ENCODE measurements at places on chromosomes 1 and 21.

- DNase-seq, result peak; percentile 65
These were observed 4.1 kb downstream of the KIF21B start for GRCh38 chr1:201019321-201019977.

- no peak for DNase-seq
These were observed 16.3 kb downstream of the CRB1 start for GRCh38 chr1:197284325-197284724.

DNA sequence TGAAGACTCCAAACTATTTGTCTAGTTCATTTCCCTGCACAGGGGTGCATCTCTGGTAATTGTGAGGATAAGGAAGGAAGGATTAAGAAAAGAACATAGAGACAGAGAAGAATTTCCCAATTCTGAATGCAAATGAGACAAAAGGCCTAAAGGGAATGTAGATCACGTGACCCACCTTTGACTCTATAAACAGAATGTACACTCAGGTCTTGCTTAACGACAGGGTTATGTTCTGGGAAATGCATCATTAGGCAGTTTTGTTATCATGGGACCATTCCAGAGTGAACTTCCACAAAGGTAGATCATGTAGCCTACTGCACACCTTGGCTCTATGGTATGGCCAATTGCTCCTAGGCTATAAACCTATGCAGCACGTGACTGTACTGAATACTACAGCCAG is 252.3 kb upstream of the ZP4 start:
- DNase-seq, result no peak

- DNase-seq, result no peak
These were observed 3.6 kb downstream of the CELF3 start for GRCh38 chr1:151713044-151713443.

GRCh38 chr21:45132841-45133573 is 58.6 kb downstream of the ADARB1 start:
- DNase-seq, result no peak

- no peak for DNase-seq
These were observed 16.8 kb downstream of the RIPK4 start for GRCh38 chr21:41750051-41750450.

DNA sequence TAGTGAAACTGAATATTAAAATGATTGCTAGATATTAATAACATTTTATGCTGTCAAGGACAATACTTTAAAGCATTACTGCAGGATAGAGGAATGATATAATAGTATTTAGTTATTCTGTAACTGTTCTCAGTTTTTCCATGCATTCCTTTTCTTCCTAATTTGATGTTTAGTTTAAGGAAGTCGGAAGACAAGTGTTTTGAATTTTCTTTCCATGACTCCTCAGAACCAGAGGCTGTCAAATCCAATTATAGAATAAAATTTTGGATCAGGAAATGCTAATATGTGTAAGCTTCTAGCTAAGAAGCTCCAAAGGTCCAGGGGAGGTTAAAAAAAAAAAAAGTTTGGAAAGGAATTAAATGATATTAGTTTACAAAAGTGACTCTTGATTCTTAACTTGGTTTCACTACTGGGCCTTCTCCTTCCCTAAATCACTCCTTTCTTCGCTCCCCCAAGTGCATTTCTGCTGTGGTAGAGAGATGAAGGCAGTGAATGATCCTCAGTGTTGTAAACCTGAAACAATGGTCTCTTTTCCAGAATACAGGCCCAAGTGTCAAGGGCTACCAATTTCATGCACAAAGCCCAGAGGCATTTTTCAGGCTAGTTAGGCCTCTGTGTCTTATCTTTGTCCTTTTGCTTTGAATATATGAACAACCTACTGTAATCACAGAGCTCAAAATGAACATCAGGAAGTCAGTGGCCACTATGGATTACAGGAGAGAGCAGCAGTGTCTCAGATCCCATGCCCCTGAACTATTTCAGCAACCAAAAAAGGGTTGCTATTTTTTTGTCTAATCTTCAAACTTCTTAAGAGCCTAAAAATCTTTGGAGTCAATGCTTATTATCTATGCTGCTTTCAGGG is 6.2 kb downstream of the ADSS2 start:
- no peak for DNase-seq

GRCh38 chr1:93349231-93350135 is 3.8 kb downstream of the DR1 start:
- no peak for DNase-seq

DNA sequence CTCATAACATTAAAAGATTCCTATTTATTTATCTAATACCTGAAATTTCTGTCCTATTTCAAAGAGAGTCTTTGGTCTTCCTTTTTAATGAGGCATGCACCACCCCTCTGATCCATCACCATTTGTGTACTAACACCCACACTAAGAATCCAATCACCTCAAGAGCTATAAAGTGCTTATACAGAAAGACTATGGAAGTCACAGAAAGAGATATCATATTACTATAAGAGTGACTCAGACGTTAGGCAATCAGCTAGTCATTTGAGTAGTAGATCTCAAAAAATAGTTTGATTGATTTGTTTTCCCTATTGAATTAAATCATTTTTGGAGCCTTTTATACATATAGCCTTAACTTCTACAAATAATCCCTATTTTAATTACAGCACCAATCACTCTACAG is 46.1 kb downstream of the NME7 start:
- no peak for DNase-seq

GRCh38 chr1:157092831-157093230 is 6.8 kb downstream of the ETV3L start:
- no peak for DNase-seq

- DNase-seq, result no peak
These were observed 73.1 kb upstream of the SCCPDH start for GRCh38 chr1:246651012-246651695.

DNA sequence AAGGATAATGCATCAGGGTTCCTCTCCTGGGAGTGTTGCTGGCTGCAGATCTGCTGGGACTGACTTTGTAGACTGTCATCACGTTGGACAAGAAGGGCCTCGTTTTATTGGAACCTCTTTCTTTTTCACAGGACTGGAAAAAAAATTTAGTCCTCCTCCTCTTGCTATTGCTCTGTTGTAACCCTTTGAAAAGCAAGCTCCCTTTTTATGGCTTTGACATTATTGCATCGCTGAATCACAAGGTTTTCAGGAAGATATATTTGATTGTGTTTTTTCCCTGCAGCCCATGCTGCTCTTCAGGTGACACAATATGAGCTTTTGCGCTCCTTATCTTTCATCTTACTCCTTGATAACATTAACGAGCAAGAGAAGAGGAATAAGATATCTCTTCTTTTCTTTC is 290.9 kb downstream of the CAMTA1 start:
- DNase-seq, result no peak

- no peak for DNase-seq
These were observed 120.8 kb downstream of the GREM2 start for GRCh38 chr1:240491156-240491555.

DNA sequence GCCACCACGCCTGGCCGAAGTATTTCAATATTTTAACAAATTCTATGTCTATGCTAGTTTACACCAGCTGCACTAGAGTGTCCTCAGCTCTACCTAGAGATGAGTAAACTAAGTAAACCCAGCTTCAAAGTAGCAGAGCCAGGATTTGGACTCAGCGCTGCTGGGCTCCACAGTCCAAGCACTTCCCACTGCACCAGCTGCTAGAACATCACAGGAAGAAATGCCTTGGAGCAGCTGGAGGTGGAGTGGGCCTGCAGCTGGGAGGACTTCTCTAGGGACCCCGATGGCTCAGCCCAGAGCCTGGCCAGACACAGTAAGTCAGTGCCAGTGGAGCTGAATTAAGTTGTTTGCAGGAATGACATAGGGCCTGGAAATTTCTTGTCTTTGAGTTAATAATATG is 10.2 kb upstream of the SMIM12 start:
- DNase-seq, result no peak

- DNase-seq, result no peak
These were observed 21.5 kb downstream of the NDUFS5 start for GRCh38 chr1:39047374-39048229.

- DNase-seq, result peak; percentile 34
These were observed 74.6 kb downstream of the ARID4B start for GRCh38 chr1:235253219-235253962.

GRCh38 chr1:161933592-161934588 is 89.8 kb downstream of the OLFML2B start:
- no peak for DNase-seq

- no peak for DNase-seq
These were observed 57.4 kb downstream of the SSX2IP start for GRCh38 chr1:84632673-84633434.

- DNase-seq, result no peak
These were observed 80.0 kb upstream of the TNR start for GRCh38 chr1:175823406-175823805.

GRCh38 chr1:54409156-54410142 is 3.3 kb upstream of the SSBP3 start:
- no peak for DNase-seq

GRCh38 chr1:109783436-109783835 is 19.7 kb upstream of the EPS8L3 start:
- DNase-seq, result no peak

GRCh38 chr1:12519693-12520364 is 98.2 kb downstream of the DHRS3 start:
- DNase-seq, result no peak

GRCh38 chr1:48955774-48956173 is 179.1 kb upstream of the BEND5 start:
- DNase-seq, result no peak

DNA sequence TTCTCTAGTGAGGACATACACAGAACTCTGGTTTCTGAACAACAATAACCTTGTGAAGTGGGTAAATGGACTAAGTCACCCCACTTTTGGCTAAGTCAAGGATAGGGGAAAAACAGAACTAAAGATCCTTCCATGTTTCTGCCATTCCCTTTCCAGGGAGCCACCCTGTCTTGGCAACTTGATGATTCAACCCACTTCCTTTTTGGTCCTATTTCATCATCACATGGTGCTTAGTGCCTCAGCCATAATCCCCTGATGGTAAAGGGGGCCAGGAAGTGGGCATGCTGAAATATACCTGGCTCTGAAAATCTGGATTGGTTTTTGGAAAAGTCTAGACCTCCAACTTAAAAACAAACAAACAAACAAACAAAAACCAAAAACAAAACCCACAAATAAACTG is 206.4 kb upstream of the FOXD3 start:
- no peak for DNase-seq

DNA sequence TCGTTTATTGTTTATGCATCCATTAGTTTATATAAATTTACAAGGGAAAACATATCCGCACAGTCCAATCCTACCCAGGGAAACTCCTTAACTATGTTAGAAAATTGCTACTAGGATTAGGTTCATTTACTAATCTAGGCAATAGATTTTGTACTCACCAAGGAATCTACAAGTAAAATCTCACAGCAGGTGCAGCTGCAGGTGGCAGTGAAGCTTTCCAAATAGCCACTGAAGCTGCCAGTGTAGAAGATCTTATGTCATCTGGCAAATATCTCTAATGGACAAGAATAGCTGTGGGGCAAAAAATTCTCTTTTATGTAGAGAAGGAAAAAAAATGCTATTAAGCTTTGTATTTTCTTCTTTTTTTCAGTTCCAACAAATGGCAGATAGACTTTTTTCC is 963.4 kb upstream of the ADGRL4 start:
- no peak for DNase-seq

GRCh38 chr21:19261731-19262376 is 858.3 kb upstream of the TMPRSS15 start:
- DNase-seq, result no peak

- DNase-seq, result no peak
These were observed 20.6 kb upstream of the PPM1J start for GRCh38 chr1:112735752-112736151.

GRCh38 chr1:102790997-102791396 is 317.3 kb downstream of the COL11A1 start:
- DNase-seq, result no peak

DNA sequence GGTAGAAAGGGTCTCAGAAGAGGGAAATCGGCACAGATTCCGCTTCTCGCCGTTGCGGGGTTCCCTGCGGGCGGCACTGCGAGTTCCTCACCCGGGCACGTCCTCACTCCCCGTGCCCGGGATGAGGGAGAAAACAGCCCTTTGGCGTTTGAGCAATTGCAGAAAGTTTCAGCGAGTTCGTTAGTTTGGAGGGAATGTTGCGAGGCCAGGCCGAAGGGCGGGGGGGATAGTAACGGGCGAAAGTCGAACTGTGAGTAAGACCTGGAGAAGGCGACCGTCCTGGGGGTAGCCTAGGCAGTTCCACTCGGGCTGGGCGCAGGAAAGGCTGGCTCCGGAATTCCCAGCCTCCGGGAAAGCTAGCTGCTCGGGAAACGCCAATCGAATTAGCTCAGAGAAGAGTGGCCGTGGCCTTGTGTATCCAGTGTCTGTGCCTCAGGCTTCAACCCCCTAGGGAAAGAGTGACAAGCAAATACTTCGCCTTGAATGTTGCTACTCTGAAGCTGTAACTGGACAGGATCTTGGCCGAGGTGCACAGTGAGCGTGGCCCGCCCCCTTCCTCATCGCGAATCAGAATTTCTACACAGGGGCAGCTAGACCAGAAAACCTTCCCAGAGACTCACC is 787 bp downstream of the PTGFR start:
- no peak for DNase-seq

GRCh38 chr1:66556161-66556611 is 22.2 kb downstream of the SGIP1 start:
- DNase-seq, result no peak

- no peak for DNase-seq
These were observed 380.5 kb upstream of the VAMP3 start for GRCh38 chr1:7390604-7391000.

DNA sequence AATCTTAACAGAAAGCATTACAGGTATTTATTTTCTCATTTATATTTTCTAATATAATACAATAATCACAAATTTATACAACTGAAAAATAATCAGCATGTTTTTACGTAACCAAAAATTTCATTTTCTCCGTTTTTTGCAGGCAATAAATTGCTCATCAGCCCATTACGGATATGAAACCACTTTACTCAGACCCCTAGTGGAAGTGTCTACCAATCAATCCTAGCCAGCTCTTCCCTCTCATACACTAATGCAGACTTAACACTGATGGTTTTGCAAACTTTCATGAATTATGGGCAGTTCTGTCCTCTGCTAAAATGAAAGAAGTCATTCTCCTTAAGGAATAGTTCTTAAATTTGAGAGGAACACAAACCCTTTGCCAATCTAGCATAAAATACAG is 124.7 kb downstream of the EIF4G3 start:
- no peak for DNase-seq

- DNase-seq, result no peak
These were observed at the start of gene TMEM52 for GRCh38 chr1:1918901-1919303. TMEM52 (minus strand) TSS chr1:1919279; CDS start chr1:1919265, 14 bp downstream.

- no peak for DNase-seq
These were observed 16.0 kb downstream of the RRP1 start for GRCh38 chr21:43805275-43805800.

DNA sequence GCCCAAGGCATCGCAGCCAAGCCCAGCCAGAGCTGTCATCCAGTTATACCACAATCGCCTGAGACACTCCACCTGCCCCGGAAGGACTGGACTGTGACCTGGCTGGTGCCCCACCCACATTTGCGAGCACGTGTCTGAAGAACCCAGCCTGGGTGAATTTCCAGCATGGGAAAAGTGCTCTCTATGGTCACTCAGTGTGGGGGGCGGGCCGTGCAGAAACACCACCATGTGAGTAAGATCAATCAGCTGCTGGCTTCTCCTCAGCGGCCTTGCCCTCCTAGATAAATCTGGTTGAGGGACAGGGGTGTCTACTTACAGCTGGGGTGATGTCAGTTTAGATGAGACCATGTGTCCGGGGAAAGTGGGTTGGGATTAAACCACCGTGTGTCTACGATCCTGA is 44.8 kb downstream of the URB1 start:
- DNase-seq, result no peak

- DNase-seq, result no peak
These were observed 46.5 kb downstream of the SIM2 start for GRCh38 chr21:36745459-36745858.
